ENCODE measurements at places on chromosomes 5 and 9.

- DNase-seq, result peak; percentile 82
Measured at GRCh38 chr5:174503461-174504265, 220.7 kb upstream of the MSX2 start.

DNA sequence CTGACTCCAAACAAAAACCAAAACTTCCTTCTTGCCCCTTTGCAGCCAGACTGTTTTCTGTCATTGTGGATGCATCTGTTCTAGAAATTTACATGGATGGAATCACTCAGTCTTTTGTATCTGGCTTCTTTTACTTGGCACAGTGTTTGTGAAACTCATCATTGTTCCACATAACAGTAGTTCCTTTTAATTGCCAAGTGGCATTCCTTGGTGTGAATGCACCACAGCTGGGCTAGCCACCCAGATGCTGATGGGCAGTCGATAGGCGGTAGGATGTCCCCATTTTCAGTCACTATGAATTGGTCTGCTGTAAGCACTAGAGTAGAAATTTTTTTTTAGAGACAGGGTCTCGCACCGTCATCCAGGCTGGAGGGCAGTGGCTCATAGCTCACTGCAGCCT lies 6.3 kb upstream of the CLPTM1L start:
- DNase-seq, result no peak

DNA sequence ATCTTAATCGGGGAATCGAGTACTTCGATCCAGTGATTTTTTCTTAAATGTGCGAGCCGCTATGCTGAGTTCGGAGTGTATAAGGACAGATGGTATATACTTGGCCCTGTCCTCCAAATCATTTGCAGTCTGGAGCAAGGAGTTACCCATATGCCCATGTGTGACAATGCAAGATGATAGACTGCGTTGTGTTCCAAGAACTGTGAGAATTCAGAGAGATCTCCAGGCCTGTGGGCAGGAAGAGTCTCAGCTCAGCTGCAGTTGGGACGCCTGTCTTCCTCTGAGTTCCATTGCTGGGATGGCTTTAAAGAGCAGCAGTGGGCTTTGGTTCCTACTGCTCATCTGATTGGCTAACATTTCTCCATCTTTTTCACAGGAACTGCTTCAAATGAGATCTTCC lies 106.6 kb downstream of the ADAMTS16 start:
- no peak for DNase-seq

GRCh38 chr5:167867281-167867680 lies 424.2 kb upstream of the WWC1 start:
- no peak for DNase-seq

DNA sequence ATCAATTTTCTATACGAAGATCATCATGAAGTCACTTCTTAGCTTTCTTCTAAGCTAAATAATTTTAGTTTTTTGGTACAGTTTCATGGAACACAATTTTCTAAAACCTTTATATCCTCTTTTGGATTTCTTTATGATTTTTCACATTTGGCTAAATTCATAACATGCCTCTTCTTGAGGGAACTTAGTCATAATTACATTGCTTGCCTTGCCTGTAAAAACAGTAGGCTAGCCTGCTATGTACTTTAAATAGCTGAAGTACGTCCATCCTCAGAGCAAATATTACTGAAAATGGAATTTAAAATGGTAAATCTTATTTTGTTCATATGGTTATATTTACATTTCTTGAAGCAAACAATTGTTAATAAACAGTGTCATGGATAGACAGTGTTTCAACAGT lies 225.0 kb downstream of the VPS13A start:
- no peak for DNase-seq

DNA sequence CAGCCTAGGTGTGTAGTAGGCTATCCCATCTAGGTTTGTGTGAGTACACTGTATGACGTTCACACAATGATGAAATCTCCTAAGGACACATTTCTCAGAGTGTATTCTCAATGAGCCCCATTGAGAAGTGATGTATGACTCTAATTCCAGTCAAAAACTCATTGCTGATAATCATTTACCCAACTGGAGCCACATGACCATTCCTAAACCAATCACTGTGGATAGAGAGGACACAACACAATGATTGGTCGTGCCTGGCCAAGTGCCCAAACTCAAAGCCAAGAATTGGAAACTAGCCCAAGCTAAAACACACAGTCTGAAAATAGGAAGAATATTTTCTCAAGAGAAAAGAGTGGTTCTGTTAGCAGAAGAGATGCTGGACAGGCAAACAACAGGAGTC lies 191.2 kb downstream of the ZNF462 start:
- DNase-seq, result no peak

DNA sequence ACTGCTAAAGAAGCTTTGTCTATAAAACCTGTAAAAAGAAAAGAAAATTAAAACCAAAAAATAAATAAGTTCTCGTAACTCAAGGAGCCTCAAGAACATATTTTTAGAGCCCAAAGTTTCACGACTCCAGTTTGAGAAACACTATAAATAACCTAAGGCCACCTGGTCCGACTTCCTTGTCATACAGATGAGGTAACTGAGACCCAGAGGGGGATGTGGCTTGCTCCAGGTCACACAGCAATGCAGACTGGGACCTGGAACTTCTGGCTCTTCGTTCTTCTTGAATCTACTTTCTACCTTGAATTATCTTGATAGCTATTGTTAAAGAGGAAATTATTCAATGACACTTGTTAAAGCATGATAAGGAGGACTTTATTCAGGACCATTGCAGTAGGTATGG lies 514.8 kb downstream of the CDK5RAP2 start:
- DNase-seq, result no peak

DNA sequence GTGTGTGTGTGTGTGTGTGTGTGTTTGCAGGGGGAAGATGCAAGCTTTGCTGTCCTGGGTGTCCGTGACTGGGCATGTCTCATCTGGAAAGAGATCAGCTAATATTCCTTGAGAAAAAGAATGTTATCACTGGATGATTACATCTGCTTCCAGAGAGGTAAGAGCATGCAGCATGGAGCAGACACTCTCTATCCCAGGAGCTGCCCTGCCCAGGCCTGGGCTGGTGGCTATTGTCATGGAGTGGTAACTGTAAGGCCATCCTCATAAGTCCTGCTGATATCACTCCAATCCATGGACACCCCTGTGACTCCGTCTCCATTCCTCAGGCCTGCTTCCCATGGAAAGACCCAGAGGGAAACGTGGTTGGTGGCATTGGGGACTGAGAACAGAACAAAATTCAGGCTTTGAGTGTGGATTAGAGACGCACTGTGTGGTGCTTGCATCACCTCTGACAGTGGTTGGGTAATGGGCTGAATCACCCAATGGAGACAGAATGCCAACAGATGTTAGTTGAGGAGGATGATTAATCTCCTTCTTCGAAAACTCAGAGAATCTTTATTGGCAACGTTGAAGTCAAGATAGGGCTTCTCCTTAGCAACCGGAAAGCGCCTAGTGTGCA lies 52.0 kb upstream of the KCNIP1 start:
- peak; percentile 80 for DNase-seq

Data from trophoblast cell (in vitro differentiated cells and primary cell).